ENCODE measurements at places on chromosomes 6 and 20.

GRCh38 chr6:3222506-3223038, 4.9 kb downstream of the TUBB2B start:
- no peak for DNase-seq

GRCh38 chr20:49482621-49483017, at the start of gene KCNB1:
Gene KCNB1, minus strand, starts transcription at chr20:49482668. Its CDS starts 188 bp downstream, at chr20:49482480.
- DNase-seq: peak; percentile 54

DNA sequence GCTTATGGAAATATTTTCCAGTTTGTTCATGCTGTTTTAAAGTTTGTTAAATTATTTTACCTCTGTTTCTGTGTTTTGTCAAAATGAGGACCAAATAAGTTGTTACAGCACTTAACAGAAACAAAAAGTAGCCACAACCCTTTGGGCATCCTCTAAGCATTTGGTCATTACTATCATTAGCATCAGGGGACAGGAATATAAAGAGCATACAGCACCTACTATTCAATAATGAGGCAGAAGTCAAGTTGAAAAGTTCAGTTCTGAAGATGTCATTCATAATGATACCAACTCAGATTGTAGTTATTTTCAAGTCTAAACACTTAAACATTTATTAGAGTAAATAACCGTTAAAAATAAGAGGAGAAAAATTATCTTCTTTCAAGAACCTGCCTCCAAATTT, 862.3 kb upstream of the FLRT3 start:
- no peak for DNase-seq

GRCh38 chr6:145784683-145785082, 29.9 kb downstream of the FBXO30 start:
- DNase-seq: no peak

- DNase-seq: no peak
Observed at GRCh38 chr6:20331042-20331441, 70.6 kb upstream of the E2F3 start.

- peak; percentile 14 for DNase-seq
Observed at GRCh38 chr6:159941286-159942113, 27.4 kb upstream of the IGF2R start.

DNA sequence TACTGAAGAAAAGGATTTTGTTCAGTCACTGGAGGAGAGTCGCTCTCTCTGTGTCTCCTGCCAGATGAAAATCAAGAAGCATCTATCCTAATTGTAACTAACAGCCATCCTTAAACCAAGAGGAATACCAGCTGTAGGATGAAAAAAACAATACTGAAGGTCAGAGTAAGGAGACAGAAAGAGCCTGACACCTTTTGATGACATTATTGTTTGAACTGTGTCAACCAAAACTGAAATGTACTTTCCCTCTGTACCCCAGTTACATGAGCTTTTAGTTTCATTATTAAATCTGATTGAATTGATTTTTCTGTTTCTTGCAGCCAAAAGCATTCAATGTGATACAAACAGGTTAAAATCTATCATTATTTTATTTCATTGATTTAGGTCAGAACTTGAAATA, 17.2 kb upstream of the BTBD9 start:
- DNase-seq: no peak

- no peak for DNase-seq
Observed at GRCh38 chr20:39019027-39019426, 56.9 kb downstream of the DHX35 start.

GRCh38 chr20:40896814-40897700, 131.6 kb upstream of the TOP1 start:
- DNase-seq: no peak

DNA sequence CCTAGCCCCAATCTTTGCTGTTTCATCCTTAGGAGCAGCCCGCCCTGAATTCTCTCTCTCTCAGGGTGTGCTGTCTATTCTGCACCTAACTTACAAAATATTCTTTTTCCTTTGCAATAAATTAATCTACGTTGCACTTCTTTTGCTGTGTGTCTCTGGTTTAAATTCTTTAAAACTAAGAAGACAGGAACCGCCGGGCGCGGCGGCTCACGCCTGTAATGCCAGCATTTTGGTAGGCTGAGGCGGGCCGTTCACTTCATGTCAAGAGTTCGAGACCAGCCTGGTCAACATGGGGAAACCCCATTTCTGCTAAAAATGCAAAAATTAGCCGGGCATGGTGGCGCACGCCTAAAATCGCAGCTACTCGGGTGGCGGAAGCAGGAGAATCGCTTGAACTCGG, 148.5 kb upstream of the PRSS16 start:
- no peak for DNase-seq

DNA sequence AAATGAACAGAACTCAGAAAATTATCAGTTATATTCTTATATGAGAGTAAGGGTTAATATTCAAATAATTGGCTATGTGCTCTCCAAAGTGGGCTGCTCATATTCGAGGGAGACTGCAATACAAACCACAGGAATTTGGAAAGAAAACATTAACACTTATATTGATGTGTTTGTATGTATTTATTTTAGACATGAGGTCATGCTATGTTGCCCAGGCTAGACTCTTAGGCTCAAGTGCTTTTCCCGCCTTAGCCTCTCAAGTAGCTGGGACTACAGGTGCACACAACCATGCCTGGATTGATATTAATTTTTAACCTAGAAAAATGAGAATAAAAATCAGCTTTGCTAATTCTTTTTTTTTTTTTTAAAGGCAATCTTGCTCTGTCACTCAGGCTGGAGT, 35.0 kb downstream of the BTBD9 start:
- DNase-seq: no peak

- DNase-seq: no peak
Observed at GRCh38 chr6:2913621-2914317, 10.7 kb upstream of the SERPINB9 start.

DNA sequence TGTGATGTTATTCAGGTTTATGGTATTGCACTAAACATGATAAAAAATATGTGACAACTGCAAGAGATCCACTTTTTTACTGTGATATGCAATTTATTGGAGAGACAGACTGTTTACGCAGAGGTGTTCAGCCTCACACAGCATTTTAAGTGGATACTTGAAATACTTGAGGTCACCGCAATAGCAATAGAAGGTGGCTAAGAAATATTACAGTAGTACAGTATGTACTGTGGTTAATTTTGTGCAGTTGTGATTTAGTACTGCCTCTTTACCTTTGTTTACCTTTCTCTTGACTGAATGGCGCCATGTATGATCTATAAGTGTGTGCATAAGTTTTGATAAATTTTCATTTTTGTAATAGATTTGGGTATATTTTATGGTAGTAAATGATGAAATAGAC, 17.4 kb downstream of the MACROD2 start:
- no peak for DNase-seq

DNA sequence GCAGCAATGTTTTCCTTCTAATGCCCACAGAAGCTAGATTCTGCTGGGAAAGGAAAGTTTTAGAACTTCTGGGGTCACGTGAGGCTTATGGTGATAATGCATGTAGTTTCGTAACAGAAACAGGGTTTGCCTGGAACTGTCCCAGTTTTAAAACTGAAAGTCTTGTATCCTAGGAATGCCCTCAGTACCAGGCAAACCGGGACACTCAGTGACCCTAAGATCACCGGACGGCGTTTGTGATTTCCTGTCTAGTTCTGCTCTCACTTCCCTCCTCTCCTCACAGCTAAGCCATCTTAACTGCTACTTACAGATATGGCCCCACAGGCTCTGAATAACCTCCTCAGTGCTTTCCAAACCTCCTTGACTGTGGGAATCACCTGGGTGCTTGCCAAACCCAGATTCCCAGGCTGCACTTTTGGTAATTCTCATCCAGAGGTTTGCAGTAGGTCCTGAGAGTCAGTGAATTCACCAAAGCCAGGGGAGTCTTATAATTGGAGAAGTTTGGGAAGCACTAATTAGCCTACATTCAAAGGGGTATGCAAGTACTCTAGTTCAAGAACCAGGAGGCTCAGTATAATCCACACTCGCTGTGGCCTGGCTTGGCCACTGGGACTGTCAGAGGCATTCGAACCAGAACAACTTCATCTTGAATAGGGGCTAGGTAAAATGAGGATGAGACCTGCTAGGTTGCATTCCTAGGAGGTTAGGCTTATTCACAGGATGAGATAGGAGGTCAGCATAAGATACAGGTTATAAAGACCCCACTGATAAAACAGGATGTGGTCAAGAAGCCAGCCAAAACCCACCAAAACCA, 231.6 kb upstream of the MYLIP start:
- no peak for DNase-seq

- DNase-seq: no peak
Observed at GRCh38 chr6:135291288-135292076, 110.4 kb downstream of the MYB start.

GRCh38 chr20:40931410-40932044, 97.1 kb upstream of the TOP1 start:
- no peak for DNase-seq

DNA sequence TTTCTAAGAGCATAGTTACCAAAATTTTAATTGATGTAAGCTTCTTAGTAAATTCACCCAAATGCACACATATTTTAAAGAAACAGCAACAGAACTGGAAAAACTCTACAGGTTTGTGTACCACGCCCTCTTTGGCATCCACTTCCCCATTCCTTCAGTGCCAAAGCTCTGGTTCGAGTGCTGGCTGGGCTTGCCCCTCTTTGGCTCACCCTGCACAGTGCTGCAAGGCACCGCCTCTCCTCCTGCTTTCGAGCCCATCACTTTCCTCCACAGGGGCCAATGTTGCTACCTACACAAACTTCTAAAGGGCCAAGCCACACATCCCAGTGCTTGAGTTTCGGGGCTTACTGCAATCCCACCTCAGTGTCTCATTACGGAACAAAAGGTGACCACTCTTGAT, 9.6 kb downstream of the LRP11 start:
- no peak for DNase-seq

GRCh38 chr20:4830696-4831095, 109.0 kb downstream of the PRND start:
- DNase-seq: no peak

DNA sequence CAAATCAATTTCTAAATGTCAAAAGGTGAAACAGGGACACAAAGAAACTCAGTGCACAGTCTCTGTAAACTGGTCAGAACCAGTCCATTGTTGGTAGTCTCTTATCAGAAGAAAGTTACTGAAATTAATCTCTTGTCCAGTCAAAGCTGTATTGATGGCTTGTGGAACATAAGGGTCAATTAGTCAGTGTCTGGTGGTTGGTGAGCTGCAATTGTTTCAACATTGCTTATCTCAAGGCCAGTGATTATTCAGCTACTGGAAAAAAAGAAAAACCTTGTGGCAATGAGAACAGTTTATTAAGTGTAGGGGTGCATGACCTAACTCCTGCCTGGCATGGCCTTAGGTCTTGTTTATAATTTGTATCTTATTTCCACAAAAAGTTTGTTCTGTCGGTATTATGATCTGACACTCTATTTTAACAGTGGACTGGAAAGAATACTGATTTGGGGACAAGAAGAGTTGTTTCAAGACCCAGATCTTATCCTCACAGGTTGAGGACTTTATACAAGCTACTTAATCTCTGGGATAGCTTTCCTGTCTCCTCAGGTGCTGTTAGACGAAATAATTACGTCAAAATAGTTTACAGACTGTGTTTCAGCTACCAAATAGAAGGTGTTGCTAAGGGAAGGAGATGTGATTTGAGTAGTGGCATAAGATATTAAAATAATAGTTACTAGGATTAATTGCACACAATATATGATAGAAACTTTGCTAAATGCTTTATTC, 520.0 kb upstream of the IRAK1BP1 start:
- DNase-seq: no peak

GRCh38 chr20:7841291-7841970, 98.8 kb downstream of the HAO1 start:
- DNase-seq: peak; percentile 2

All from hepatic stellate cell (primary cell).